ENCODE measurements at places on chromosomes 6 and 20.

GRCh38 chr6:116975600-116975999 is 98.6 kb downstream of the RFX6 start:
- no peak for DNase-seq

DNA sequence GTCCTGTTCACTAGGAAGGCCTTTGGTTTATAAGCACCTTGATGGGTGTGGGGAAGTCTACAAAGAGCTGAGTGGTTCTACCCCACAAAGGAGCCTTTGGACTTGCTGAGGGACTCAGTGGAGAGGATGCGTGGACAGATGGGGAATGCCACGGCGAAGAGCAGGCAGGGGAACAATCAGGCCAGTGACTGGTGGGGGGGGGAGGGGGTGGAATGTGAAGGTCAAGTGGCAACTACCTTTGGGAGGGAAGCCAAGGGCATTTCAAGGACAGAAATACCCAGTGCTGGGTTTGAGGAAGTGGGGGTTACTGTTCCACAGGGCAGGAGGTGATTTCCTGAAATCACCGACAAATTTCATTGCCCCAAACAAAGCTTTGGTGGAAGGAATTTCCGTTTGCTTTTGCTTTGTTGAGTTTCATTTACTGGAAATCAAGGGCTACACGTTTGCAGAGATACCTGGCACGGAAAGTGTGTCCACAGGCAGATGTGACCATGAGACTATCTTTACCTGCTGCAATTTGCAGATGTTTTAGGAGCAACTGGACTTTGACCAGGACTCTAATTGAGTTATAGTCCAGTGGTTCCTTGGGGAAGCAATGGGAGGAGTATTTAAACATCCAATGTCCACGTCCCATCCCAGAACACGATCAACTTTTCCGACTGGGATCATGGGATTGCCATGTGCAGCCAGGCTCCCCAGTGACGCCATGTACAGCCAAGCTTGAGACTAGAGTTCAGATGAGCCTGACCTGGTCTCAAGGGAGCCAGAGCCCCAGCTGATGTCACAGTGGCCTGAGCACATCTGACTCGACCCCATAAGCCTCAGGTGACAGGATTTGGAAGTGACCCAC is 8.0 kb downstream of the CST3 start:
- DNase-seq: no peak

DNA sequence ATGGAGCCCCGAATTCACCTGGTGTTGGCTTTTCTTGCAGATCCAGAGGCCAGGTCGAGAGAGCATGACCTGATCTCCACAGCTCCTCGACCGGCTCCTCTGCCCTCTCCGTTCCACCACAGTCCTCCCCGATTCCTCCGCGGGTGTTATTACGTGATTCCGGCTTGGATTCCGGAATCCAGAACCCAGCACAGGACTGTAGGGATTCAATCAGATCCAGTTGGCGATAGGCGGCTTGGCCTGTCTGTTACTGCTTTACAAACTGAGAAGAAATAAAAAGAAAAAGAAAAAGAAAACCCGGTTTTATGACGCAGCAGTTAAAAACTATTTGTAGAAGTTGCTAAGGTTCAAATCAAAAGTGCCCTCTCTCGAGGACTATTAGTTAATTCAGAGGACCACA is 222.7 kb downstream of the EYA2 start:
- no peak for DNase-seq

- DNase-seq: no peak
Observed at GRCh38 chr6:45715508-45715803, 300.2 kb downstream of the CLIC5 start.

- peak; percentile 81 for DNase-seq
Observed at GRCh38 chr20:60063048-60063451, 104.8 kb downstream of the CDH26 start.

- DNase-seq: no peak
Observed at GRCh38 chr20:59613861-59614260, 9.5 kb downstream of the PHACTR3 start.

DNA sequence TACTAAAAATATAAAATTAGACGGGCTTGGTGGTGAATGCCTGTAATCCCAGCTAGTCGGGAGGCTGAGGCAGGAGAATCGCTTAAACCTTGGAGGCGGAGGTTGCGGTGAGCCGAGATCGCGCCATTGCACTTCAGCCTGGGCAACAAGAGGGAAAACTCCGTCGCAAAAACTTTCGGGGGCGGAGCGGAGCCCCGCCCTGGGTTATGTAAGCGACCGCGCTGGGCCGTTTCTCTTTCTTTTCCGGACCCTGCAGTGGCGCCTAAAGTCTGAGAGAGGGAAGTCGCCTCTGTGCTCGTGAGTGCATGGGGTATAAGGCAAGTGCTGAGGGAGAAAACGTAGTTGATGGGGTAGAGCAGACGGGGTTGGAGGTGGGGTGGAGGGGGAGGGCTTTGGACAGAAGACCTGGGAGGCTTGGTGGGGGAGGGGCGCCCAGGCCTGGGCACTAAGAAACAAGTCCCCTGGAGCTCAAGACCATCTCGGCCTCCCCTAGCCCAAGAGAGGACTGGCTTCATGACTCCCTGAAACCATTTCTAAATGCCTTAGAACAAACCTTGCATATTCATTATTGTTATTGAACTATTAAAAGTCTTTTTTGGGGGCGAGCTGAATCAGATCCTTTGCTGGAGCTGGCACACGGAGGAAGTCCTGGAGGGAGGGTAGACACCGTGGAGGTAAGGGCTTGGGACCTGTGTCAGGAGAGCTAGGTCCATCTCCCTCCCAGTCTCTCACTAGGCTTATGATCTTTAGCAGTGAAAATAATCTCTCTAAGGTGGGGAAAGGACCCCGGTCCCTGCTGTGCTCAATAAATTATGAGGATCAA is 2.7 kb upstream of the MICA start:
- peak; percentile 40 for DNase-seq

DNA sequence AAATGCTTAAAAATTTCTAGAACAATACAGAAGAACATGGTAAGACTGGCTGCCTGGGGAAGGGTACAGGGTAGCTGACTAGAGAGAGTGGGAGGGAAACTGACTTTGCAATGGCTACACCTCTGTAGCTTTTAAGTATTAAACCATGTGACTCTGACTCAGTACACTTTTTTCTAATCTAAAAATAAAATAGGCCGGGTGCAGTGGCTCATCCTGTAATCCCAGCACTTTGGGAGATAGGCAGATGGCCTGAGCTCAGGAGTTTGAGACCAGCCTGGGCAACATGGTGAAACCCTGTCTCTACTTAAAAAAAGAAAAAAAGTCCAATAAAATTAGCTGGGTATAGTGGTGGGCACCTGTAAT is 18.5 kb downstream of the ATP9A start:
- peak; percentile 41 for DNase-seq

DNA sequence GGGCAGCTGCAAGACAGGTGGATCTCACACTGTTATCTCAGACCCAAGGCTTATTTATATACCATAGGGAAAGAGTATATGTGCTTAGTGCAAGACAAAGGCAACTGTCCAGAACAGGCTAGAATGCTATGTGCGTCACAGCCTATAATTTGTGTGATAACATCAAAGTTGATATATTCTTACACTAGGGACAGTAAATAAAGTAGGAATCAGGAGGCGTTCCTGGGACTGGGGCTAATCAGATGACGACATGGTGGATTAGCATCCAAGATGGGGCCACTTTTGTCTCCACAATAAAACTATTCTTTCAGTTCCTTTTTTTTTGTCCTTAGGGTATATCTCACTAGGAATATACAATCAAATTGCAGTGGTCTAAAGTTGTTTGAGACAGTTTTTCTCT is 54.9 kb upstream of the IER3 start:
- no peak for DNase-seq

Data from fibroblast of gingiva (primary cell).